CD4-positive, alpha-beta T cell treated with Interleukin-17A for 4 hours (primary cell): ENCODE measurements at places on chromosomes 1 and 21.

- no peak for DNase-seq
Measured at GRCh38 chr1:61825393-61825792, 83.1 kb downstream of the PATJ start.

GRCh38 chr1:234018816-234019215 is 114.3 kb downstream of the SLC35F3 start:
- no peak for DNase-seq

DNA sequence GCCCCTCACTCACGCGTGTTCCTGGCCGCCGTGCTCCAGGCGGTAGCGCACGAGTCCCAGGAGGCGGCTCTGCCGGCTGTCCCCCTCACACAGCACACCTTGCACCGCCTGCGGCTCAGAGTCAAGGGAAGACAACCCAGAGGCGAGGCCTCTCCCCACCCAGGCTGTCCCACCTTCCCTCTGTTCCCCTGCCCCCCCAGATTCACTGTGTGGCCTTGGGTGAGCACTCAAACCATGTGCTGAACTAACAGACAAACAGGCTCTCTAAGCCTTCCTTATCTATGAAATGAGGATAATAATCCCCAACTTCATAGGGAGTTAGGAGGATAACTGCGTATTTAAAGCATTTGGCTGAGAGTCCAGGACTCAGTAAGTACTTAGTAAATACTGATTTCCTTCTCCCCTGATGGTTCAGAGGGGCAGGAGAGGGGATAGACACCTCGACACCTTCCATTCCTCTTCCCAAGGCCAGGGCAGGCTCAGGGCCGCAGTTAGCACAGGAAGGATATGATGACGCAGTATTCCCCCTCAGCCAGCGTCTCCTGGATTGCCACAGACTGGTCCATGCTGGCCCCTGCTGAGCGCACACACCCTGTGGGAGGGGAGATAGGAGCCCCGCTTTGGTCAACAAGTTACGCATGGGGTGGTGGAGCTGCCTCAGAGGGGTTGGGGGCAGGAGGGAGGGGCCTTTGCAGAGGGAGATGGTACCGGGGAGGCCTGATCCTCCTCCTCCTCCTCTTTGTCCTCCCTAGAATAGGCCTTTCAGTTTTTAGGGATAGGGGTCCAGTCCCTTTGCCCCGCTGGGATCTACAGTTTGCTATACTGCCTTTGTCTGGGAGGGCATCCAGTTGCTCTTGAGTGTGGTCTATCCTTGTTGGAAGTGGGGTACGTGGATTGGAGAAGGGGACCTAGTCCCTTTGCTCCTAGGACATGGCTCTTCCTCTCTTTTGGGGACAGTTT is 830 bp downstream of the INPP5B start:
- DNase-seq: no peak

- DNase-seq: no peak
Measured at GRCh38 chr1:223727541-223727940, 15.2 kb downstream of the CAPN2 start.

DNA sequence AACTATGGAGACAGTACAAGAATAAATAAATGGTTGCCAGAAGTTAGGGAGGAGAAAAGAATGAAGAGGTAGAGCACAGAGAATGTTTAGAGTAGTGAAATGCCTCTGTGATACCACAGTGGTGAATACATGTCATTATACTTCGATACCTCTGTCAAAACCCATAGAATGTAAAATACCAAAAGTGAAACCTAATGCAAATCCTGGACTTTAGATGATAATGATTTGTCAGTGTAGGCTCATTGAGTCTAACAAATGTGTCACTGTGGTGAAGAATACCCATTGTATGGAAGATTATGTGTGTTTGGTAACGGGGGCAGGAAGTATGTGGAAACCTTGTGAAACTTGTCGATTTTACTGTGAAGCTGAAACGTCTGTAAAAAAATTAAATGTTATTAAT is 1106.5 kb upstream of the TMPRSS15 start:
- no peak for DNase-seq

- no peak for DNase-seq
Measured at GRCh38 chr1:157438613-157439012, 113.7 kb downstream of the FCRL5 start.

GRCh38 chr1:226601456-226601855 is 52.9 kb downstream of the STUM start:
- no peak for DNase-seq

DNA sequence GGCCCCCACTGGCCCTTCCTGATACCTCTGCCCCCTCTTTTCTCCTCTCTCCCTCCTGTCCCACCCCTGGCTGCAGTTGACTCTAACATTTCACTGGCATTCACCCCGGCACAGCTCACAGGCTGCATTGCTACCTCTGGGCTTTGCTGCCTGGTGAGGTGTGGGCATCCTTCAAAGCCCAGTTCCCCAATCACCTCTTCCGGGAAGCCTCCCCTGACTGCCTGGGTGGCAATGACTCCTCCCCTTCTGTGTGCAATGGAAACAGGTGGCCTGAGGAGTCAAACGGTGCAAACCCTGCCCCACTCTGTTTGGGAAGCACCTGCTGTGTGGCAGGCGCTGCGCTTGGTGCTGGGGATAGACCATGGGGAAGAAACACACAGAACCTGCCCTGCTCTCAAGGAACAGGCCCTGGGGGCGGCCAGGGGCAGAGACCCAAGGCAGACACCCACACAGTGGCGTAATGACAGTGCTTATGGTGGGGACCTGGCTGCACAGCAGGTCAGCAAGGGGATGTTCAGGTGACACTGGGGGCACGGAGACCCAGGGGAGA is 39.3 kb upstream of the POFUT2 start:
- DNase-seq: no peak

- no peak for DNase-seq
Measured at GRCh38 chr1:27377760-27378495, 3.3 kb upstream of the FCN3 start.

DNA sequence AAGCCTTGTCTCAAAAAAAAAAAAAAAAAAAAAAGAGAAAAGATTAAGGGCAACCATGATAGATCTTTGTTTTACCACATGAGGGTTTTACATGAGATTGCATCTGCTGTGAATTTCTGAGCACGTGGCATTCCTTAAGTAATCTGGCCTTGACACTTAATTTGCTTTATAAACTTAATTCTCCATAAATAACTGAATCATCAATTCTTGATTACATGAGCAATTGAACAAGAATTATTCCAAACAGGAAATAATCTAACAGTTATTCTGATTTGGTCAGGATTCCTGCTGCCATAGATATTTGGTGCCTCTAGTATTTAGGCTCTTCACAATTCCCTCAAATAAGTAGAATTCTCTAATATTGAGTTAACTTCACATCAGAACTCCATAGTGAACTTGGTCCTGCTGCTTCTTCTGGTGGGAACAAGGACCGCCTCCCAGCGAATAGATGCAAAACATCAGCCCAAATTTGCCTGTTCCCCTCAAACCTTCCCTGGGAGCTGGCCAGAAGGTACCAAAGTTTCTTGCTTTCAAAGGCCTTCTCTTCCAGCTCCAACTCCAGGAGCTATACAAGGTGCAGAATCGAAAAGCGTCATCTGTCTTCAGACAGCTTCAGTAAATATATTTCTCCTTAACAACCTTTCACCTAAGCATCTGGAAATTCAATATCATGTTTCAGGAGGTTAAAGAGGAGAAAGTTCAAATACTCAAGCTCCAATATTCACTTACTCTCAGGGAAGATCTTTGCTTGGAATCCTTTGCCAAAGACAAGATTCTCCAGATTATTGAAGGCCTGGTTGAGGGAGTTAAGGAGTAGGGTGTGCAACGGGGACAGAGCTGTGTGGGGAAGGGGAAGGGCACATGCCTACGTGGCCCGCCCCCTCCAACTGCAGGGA is 1.0 kb downstream of the KRTCAP2 start:
- peak; percentile 50 for DNase-seq

GRCh38 chr1:230163205-230163604 is 96.2 kb downstream of the GALNT2 start:
- no peak for DNase-seq

- DNase-seq: no peak
Measured at GRCh38 chr21:29371464-29371863, 72.7 kb downstream of the BACH1 start.

- DNase-seq: no peak
Measured at GRCh38 chr21:28834335-28835238, 158.1 kb downstream of the LTN1 start.

DNA sequence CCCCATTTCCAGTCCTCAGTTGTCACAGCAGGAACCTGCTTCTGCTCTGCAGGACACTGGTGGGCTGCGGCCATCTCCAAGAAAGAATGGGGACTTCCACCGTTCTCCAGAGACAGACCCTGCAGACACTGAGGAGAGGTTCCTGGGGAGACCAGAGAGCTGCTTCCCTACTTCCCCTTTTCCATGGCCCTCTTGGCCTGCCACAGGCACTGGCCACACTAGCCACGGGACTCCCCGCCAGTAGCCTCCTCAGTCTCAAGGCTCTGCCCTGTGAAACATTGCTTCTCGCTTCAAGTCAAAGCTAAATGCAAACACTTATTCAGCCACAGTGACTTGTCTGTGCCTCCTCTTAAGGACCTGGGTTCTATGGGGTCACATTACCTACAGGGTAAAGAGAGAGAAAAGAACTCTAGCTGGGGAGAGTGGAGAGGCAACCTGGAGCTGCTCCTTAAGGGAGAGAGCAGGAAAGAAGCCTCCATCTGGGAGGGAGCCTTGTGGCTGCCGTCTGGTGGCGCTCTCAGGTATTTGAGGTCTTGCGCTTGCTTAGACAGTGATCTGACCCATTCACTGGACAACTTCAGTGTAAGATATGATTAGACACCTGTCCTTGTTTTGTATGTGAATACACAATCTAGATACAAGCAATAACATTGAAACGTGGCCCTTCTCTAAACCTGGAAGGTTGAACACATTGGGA is 5.4 kb upstream of the SLAMF8 start:
- DNase-seq: no peak

- no peak for DNase-seq
Measured at GRCh38 chr21:41610042-41610839, 102.3 kb upstream of the TMPRSS2 start.

DNA sequence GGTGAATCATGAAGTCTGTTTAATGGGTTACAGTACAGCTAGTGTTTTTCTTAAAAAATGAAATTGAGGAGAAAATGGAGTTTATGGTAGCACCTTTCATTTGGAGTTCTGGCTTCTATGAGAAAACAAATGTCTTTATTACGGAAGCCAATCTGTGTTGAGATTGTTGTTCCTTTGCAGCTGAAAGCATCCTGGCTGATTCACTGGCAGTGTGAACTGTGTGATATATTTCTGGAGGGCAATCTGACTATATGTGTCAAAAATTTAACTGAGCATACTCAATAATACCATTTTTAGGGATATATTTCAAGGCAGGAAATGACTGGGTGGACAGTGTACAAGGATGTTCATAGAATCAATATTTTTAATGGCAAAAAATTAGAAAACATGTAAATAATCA is 46.6 kb upstream of the LYST start:
- no peak for DNase-seq

DNA sequence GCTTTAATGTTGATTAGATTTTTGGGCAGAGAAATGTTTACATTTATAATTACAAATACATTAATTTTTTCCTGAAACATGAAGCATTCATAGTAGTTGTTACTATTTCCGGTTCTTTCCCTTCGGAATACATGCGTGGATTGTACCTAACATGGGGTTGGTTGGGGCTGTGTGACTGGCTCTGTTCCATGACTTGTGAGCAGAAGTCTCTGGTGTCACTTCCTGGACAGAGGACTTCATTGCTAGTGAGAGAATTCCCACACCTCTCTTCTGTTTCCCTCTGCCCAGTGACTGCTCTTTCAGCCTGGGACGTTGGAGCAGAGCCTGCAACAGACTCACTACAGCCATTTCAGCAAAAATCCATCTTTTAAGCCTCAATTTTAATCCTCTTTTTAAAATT is 231.4 kb downstream of the GRIK1 start:
- DNase-seq: no peak

DNA sequence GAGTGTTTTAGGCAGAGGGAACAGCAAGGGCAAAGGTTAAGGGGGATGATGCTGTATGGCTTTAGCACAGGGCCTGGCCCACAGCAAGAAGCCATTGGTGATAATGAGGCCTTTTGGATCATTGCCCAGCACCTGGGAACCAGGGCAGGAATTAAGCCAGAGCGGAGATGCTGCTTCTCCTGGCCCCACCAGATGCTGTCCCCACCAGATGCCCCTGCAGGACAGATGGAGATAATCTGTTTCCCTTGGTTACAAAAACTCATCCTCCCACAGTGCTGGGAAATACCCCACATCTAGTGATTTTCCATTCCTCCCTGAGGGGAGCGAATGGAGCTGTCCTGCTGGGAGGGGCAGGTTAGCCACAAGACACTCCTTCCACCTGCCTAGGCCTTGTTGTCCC is 18.8 kb downstream of the OPRD1 start:
- DNase-seq: no peak

DNA sequence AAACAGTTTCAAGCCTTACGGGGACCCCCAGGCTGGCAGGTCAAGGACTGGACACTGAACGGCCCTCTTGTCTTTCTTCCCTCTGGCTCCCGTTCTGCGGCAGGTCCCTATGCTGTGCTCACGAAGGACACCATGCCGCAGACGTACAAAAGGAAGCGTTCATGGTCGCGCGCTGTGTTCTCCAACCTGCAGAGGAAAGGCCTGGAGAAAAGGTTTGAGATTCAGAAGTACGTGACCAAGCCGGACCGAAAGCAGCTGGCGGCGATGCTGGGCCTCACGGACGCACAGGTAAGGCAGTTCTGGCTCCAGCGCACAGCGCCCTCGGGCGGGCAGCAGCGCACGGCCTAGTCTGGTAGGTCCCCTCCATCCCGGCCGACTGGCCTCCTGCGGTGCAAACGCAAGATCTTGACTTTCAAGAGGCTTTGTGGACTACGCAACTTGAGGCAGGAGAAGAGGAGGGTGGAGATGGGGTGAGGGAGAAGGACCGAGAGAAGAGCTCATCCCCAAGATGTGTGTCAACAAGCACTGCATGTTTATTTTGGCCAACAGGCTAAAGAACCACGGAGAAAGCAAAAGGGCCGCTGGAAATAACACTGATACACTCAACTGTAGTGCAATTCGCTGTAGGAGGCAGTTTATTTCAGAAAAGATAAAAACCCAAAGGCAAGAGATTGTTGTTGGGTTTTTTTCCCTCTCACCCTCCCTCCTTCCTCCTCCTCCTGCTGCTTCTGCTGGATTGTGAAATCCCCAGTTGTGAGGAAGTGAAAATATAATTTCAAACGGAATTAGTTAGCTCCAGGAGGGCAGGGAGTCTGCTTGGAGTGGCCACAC is 3.0 kb downstream of the HLX start:
- DNase-seq: no peak

DNA sequence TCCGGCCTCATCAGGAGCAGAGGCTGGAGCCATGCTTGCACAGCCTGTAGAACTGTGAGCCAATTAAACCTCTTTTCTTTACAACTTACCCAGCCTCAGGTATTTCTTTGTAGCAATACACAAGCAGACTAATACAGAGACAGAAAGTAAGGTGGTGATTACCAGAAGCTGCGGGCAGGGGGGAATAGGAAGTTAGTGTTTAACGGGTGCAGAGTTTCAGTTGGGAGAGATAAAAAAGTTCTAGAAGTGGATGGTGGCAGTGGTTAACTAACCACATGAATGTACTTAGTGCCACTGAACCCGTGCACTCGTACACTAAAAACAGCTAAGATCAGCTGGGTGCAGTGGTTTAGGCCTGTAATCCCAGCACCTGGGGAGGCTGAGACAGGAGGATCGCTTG is 80.4 kb upstream of the TARDBP start:
- DNase-seq: peak; percentile 16

GRCh38 chr1:196131691-196132090 is 476.5 kb downstream of the KCNT2 start:
- DNase-seq: no peak
